ENCODE measurements at places on chromosomes 13 and 19. TPM values are rescaled to one million over a fixed set of nuclear protein-coding genes. Genes with fewer than 3 reads are reported as not detected.
A peak's percentile ranks its signal among the peaks of the same experiment; 100 is the strongest.

HSH2D gene
- total RNA-seq: 1.0 TPM

NLRP9 gene
- total RNA-seq: not detected

PALM gene
- total RNA-seq: 44.6 TPM

TLE6 gene
- total RNA-seq: 1.4 TPM

PROZ gene
- total RNA-seq: not detected

FREM2 gene
- 2.8 TPM for total RNA-seq

ZNF730 gene
- total RNA-seq: not detected

GIPR gene
- total RNA-seq: 1.2 TPM

BABAM1 gene
- 62.1 TPM for total RNA-seq

LIM2 gene
- total RNA-seq: not detected

ERFL gene
- total RNA-seq: 0.25 TPM

GRCh38 chr19:55584871-55585270, 4.2 kb upstream of the ZNF579 start:
- DNase-seq: no peak

DNA sequence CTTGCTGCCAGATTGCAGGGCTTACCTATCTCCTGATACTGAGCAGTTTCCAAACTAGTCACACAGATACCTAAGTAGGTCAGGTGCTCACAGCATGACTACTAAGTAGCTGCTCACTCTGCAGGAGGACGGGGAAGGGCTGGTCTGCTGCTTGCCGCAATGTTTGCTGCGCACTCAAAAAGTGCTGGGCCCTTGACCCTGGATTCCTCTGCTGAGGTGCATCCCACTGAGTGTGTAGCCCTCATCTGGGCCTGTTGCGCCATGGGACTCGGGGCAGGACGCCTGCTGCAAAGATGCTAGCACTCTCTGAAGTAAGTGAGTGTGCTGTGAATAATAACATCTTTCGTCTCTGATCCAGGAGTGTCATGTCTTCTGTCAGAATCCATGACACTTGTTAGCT, 59.2 kb upstream of the MEDAG start:
- no peak for DNase-seq

GRCh38 chr19:12785431-12786031, 5.8 kb upstream of the JUNB start:
- DNase-seq: no peak

- DNase-seq: no peak
Observed at GRCh38 chr13:93765062-93765461, 538.5 kb downstream of the GPC6 start.

GRCh38 chr19:16027528-16027927, 48.8 kb upstream of the TPM4 start:
- no peak for DNase-seq

DNA sequence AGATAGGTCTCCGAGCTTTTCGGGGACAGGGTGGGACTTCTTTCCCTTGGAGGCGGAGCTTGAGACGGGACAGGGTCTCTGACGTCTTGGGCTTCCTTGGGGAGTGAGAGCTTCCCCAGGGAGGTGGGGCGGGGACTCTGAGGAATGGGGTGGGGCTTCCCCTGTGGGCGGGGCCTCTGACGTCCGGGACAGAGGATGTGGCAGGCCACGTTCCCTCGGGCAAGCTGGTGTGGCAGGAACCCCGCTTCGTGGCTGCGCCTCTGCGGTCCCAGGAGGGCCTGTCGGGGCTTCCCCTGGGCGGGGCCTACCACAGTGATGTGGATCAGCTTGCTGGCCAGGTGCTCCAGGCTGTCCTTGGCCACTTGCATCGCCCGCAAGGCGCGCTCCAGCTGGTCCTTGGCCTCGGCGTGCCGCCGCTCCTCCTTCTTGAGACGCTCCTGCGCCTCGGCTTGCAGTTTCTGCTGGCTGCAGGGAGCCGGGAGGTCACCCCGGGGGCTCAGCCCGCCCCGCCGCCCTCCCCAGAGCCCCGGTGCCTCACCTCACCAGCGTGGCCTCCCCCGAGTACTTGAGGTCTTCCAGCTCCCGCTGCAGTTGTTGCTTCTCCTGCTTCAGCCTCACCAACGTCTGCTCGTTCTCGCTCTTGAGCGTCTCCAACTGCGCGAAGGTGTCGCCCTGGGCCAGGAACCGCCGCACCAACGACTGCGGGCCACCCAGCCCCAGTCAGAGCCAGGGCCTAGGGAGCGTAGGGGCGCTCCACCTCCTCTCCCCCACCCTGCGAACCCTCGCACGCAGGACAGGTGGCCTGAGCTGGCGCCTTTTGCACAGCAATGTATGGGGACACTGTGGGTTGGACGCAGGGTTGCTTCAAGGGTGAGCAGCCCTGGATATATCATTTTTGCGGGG, 3.3 kb upstream of the RGL3 start:
- DNase-seq: peak; percentile 41

GRCh38 chr13:30851697-30852096, 54.4 kb upstream of the MEDAG start:
- no peak for DNase-seq

DNA sequence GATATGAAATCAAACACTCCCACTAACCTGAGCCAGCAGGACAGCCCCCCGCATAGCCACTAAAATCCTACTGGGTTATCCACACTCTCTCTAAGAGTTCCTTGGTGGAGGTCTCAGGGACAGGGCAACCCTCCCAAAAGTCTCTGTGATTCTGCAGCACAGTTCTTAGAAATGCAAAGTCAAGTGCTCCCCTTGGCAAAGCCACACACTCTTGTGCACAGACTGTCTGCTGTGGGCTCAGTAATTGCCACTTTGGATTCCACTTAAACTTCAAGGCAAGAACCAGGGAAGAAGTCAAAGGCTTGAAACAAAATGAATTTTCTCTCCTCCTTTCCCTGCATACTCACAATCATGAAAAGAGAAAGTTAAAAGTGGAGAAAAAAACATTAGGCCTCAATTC, 61.5 kb downstream of the DOCK9 start:
- no peak for DNase-seq

DNA sequence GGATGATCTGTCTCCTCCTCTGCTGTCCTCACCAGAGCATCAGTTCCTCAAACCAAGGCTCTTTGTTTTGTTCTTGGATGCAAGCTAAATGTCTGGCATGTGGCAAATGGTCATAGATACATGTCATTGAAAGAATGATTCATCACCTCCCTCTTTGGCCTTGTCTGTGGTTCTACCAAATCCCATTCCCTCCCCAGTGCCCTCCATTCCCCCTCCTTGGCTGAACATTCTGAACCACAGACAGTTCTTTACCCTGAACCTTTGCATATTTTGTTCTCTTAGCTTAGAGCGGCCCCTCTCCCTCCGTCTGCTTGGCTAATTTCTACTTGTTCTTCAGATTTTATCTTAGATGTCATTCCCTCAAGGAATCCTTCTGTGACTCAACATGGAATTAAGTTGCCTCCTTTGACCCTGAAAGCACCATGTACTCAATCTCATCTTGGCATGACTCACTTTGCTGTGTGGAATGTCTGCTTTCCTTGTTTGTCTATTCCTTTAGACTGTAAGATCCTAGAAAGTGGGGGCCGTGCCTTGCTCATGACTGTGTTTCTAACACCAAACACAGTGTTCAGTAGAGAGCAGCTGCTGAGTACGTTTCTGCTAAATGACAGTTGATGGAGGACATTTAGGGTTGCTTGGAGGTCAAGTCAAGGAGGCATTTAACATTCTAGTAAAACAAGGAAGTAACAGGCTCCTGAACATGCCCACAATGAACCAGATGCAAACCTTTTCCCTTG, 8.1 kb downstream of the ALOX5AP start:
- peak; percentile 61 for DNase-seq

DNA sequence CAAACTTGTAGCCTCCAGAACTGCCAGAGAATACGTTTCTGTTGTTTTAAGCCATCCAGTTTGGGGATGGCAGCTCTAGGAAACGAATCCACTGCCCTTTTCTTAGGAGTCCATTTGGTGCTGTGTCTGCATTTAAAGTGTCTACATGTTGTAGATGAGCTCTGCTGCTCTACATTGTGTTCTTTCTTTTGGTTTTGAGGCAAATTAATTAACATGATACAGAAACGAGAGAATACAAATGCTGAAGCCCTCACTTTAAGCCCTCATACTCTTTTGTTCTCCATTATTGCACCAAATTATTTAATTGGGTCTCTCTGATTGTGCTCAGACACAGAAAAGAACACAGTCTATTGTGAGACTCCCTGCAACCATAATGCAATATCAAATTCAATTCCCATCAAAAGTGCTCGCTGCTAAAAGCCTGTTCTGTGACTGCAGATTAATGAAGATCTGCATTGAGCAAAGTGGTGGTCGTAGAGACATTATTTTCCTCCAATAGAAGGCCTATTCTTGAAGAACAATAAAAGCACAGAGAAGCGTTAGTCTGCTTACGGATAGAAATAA, 166.3 kb upstream of the SOX21 start:
- DNase-seq: no peak

- no peak for DNase-seq
Observed at GRCh38 chr13:95724252-95724651, 47.3 kb downstream of the DNAJC3 start.

DNA sequence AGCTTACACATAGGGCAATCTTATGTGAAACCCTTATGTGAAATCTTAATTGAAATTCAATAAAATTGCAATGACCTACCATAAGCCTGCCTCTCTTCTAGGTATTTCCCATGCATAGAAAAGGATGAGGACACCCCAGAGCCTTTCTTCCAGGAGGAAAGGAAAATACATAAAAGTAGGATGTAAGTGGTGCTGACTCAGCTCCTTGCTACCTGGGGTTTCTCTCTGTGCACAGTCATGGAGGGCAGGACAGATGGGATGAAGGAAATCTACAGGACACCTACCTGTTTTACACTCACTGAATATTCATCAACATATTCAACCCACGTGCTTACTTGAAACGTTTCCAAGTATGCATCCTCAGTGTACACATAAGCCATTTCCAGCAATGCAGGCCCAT, 1299.2 kb upstream of the SLC10A2 start:
- DNase-seq: no peak

DNA sequence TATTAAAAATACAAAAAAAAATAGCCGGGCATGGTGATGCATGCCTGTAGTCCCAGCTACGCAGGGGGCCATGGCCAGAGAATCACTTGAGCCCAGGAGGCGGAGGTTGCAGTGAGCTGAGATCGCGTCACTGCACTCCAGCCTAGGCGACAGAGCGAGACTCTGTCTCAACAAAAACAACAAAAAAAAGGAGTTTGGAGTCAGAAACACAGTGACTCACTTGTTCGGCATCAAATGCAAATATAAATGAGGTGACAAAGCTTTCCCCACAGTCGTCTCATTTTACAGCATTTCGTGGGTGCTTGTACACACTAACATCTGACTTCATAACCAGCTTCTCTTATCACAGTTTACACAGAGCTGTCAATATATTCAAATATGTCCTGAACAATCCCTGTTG, 11.0 kb downstream of the ZNF665 start:
- DNase-seq: no peak

DNA sequence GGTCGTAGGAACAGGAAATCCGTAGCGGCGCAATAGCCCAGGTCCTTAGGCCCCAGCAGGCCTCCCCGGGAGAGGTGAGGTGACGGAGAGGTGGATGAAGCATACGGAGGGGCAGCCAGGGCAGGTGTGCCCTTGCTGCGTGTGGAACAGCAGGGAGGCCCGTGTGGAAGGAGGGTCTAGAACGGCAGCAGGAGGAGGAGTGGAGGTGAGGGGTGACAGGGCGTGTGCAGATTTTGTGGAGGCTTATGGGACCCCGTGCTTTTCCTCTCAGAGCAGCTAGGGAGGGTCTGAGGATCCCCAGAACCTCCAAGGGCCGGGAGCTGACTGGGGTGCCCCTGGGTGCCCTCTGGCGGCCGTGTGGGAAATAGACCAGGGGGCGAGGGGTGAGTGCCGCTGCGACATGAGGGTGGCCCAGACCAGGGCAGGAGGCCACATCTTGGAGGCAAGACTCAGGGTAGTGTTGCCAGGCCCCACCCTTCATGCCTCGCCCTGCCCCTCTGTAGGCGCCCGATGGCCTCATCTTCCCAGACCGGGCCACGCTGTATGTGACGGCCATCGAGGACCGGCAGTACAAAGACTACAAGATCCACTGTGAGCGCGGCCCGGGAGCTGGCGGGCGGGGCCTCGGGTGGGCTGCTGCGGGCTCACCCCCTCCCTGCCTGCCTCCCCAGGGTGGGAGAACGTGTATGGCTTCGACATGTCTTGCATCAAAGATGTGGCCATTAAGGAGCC, 5.0 kb upstream of the ADM5 start:
- no peak for DNase-seq

GRCh38 chr19:2497186-2497585, 21.3 kb downstream of the GADD45B start:
- DNase-seq: no peak

Data from omental fat pad (tissue), 4 donors.